H1 (cell line): ENCODE measurements at places on chromosomes 6 and 20.

- DNase-seq, result no peak
These were observed 128.8 kb downstream of the QKI start for GRCh38 chr6:163543321-163543720.

- DNase-seq, result no peak
These were observed 167.0 kb upstream of the SASH1 start for GRCh38 chr6:148175550-148176188.

DNA sequence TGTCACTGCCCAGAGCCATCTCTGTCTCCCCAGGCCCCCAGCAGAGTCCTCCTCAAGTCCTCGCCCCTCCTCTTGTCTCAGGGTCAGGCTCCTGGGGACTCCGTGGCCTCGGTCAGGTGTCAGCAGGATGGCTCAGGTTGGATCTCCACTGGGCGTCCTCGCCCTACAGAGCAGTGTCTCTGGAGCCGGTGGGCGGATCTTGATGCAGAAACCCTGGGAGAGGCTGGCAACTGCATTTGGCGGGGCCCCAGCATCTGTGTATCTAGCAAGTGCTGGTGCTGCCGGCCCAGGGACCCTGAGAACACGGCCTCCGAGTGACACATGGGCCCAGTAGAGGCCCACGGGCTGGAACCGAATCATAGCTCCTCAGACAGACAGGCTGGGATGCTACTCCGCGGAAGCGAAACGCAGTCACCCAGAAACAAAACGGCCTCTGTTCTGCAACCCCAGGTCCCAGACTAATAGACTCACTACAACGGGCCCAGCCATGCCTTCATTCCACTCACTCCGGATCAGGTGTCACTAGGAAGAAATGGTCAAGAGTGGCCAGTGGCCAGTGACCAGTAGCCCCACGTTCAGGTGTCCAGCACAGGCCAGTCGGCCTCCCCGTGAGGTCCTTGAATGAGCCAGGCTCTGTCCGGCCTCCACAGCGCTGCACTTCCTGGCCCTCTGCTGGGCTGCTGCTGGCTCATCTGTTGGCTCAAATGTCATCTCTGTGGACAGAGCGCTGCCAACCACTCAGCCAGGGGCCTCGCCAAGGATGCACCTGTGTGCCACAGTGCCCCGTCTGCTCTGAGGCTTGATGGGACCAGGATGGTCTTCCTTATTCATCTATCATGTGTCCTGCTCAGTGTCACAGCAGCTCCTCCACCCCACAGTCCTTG lies 12.6 kb upstream of the FRMD1 start:
- no peak for DNase-seq

- no peak for DNase-seq
These were observed 56.5 kb upstream of the ADGRF1 start for GRCh38 chr6:47098570-47098993.

DNA sequence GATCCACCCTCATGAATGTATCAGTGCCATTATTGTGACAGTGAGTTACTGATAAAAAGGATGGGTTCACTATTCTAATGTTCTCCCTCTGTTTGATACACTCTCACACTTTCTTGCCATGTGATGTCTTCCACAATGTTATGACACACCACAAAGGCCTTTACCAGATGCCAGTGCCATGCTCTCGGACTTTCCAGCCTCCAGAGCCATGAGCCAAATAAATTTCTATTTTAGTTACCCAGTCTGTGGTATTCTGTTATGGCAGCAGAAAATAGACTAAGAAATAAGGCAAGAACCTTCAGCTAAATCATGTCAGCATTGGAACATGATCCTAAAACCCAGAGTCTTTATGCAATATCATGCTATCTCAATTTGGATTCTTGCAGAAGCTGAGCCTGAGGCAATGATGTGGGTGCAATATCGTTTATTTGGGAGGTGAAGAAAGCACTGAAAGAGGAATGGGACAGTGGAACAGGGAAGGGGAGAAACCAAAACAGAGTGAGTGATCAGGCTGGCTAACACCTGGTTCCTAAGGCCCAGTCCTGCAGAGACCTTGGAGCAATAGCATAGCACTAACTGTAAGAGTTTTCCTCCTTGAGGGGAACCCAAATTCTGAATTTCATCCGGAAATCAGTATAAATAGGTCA lies 130.4 kb upstream of the LRFN2 start:
- DNase-seq, result no peak

DNA sequence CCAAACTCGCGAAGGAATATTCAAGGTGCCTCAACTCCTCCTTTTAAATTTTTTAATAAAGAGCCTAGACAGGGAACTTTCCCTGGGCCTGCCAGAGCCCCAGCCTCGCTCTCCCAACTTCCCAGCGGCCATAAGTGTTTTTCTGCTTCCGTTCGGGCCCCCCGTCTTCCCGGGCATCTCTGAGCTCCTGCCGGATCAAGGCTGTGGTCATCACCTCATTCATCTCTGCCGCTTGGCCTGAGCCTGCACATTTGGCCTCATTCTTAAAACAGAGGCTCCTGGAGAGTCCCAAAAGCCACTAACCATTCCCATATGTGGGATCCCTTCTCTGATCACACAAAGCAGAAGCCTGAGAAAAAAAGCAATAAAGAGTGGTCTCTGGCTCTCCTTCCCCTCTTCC lies 969.1 kb upstream of the DEFB115 start:
- DNase-seq, result no peak

DNA sequence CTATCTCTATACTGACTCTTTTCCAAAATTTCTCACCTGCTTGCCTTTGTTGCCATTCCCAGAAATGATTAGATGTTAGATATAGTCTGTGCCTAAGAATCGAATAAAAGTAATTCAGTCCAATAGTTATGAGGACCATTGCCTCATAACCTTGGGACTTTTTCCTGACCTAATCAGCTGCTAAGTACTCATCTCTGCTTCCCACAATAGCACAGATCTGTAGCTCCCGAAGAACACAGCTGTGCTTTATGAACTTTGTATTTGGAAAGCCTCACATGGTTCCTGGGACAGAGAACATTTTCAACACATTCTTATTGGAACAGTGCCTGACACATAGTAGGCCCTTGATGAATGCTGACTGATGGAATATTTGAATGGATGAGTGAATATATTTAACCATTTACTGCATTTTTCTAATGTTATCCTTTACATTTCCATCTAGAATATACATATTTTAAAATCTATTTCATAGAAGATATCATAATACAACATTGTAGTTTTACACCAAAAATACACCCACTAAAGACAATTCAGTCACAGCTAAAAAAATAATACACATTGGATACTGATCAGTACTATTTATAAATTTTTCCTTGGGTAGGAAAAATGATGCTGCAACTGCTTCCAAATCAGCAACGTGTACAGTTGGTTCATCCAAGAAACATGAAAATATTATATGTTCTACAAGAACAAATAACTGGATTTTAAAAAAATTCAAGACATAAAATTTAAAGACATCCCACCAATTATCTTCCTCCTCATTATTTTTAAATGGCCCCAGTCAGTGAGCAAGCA lies 53.9 kb downstream of the HS3ST5 start:
- no peak for DNase-seq

- DNase-seq, result no peak
These were observed 17.2 kb upstream of the MYT1 start for GRCh38 chr20:64146936-64147477.

DNA sequence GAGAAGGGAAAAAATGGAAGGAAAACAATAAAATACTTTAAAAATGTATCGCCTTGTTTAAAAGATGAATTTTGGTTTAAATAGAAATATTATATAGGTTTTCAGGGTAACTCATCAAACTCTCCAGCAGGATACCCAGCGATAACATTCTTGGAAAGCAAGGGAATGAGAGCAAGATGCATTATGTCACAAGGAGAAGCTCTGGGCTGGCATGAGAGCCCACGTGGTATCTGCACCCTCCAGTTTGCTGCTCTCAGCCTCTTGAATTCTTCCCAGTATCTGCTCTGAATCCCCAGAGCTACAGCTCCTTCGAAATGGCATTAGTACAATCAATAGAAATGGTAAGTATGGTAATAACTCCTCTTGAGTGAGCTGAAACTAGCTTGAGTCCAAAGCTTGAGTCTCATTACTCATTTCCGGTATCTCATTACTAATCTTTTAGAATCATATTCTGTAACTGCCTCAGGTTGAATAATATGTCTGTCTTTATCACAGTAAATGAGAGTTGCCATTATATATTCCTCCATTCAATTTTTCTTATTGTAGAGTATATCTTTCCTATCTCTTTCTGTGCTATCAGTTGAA lies 4.9 kb upstream of the TMEM242 start:
- no peak for DNase-seq

DNA sequence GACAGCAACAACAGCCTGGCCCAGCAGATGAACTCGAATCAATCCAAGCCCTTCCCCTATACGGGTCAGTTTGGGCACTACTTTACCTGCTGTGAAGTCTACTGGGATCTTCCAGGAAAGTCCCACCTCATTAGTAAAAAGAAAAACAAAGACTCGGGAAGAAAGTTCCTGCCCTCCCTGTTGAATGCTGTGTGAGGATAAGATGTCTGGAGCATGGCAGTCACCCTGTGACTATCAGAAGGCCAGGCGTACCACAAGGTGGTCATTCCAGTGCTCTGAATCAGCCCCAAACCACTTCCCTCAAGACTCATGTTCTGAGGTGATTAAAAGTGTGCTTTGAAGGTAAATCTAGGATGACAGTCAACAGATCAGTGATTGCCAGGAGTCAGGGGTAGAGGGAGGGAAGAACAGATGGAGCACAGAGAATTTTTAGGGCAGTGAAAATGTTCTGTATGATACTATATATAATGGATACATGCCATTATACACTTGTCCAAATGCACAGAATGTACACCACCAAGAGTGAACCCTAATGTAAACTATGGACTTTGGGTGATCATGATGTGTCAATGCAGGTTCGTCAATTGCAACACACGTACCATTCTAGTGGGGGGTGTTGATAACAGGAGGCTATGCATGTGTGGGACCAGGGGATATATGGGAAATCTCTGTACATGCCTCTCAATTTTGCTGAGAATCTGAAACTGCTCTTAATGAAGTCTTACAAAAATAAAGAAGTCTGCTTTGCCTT lies 14.7 kb downstream of the FKBP1A start:
- DNase-seq, result no peak

GRCh38 chr6:105941621-105942412 lies 144.3 kb upstream of the PRDM1 start:
- DNase-seq, result no peak

DNA sequence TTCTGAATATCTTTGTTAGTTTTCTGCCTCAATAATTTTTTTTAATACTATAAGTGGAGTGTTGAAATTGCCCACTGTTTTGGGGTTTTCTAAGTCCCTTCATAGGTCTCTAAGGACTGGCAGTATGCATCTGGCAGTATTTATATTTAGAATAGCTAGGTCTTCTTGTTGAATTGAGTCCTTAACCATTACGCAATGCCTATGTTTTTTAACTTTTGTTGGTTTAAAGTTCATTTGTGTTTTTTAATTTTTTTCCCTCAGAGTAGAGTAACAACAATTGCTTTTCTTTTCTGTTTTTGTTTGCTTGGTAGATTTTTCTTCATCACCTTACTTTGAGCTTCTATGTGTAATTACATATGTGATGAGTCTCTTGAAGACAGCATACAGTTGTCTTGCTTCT lies 375.9 kb upstream of the EYS start:
- no peak for DNase-seq

DNA sequence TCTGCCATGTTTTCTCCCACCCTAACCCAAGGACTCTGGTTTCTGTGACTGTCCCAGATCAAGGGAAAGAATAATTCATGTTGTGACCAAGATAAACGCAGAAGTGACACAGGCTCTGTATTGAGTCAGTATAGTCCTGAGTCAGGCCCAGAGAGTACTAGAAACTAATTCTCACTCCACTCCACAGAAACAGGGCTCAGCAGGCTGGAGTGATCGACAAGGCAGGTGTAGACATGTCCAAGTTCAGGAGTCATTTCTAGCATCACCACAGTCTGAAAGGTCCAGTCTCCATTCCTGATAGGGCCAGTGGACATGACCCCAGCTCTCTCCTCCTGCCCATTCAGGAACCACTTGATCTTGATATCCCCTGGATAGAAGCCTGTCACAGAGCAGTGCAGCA lies 2.7 kb downstream of the HLA-DOB start:
- DNase-seq, result no peak

GRCh38 chr6:37221585-37222124 lies 35.9 kb upstream of the TBC1D22B start:
- no peak for DNase-seq

DNA sequence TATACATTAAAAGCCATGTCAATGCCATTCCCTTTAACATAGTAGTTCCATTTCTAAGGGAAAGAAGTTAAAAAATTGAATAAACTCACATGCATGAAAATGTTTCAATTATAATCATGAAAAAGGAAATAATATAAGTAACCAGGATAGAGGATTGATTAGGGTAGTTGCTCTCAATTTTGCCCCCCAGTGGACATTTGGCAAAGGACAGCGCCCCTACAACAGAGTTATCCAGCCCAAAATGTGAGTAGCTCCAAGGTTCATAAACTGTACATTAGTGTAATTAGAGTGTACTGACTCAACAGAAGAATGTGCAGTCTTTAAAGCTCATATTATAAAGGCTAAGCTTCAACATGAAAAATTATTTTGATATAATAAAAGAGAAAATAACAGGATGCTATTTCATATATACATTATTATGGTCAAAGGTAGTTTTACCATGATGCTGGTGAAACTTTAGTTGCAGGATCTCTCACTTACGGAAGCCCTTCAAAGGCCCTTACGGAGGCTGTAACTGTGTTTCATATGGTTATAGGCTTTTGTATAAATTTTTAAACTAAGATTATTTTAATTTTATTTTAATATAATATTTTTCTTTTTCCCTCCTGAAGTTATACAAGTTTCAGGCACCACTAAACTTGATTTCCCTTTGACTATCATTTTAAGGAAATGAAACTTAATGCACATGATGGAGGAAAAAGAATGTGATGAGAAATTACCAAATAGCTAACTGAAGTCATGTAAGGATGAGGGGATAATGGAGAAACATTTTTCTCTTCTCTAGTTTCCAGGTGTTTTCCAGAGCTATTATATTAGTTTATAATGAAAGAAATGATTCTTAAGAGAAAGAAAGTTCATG lies 403.6 kb downstream of the PLCB1 start:
- DNase-seq, result no peak

- DNase-seq, result no peak
These were observed 95.5 kb upstream of the AGPAT4 start for GRCh38 chr6:161369339-161369738.

DNA sequence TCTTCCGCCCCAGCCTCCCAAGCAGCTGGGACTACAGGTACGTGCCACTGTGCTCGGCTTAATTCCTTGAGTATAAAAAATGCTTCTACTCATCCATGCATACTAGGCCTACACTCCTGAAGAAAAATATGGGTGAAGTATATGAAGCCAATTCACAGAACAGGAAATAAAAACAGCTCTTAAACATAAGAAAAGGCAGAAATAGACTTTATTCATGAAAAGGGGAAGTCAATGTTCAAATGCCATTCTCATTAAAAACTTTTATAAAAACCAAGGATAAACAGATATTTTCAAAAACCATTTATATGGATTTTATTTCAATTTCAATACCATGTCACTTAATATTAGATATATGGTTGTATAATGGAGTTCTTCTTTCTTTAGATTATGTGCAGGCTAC lies 18.3 kb downstream of the SERPINB9 start:
- DNase-seq, result no peak
